ENCODE measurements at places on chromosomes 12 and 14.

DNA sequence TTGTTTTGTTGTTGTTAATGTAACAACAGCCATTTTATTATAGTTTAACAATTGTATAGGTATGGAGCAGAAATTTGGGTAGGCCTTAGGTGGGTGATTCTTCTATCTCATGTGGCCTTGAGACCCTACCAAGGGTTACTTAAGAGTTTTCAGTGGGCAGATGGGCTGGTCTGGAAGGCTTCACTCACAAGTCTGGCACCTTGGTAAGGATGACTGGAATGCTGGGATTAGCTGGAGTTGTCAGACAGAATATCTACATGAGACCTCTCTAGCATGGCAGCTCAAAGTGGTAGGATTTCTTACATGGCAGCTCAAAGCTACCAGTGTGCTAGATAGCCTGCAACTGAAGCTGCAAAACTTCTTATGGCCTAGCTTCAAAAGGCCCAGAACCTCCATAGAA, 2.2 kb upstream of the MARS1 start:
- no peak for DNase-seq

- no peak for DNase-seq
Observed at GRCh38 chr12:113049976-113050742, 6.4 kb upstream of the DTX1 start.

- no peak for DNase-seq
Observed at GRCh38 chr12:117658226-117658625, 296.8 kb upstream of the NOS1 start.

DNA sequence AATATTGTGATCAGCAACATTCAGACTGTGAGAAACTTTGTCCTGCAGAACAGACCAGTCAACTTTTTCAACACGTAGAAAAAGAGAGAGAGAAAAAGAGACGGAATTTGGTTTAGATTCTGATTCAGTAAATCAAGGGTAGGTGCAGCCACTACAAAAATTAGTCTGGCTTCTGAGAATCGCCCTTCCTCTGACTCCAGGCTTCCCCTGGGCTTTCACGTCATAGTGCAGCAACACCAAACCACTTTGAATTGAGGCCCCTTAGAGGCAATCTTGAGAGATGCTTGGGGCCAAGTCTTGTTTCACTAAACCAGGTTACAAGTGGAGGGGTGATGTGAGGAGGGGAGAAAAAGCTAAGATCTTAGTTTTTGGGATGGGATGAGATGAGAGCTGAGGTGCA, 37.5 kb upstream of the PTGR2 start:
- DNase-seq, result no peak

- DNase-seq, result no peak
Observed at GRCh38 chr12:118073768-118074167, 12.8 kb upstream of the WSB2 start.

DNA sequence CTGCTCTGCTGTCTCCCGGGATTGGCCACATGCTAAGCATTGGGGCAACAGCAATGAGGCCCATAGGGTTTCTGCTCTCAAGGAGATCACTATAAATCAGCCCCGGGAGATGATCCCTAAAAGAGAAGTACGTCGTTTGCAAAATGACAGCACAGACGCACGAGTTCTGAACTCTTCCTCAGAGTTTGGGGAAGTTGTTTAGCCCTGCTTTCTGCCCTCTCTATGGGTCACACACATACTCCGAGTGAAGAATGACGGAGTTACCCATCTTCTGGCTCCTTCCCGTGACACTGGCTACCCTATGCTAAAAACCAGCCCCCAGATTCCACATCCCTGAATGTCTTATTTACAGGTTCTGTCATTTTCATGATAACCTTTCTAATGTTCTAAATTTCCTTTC, 258.0 kb upstream of the PLEKHG7 start:
- DNase-seq, result no peak

DNA sequence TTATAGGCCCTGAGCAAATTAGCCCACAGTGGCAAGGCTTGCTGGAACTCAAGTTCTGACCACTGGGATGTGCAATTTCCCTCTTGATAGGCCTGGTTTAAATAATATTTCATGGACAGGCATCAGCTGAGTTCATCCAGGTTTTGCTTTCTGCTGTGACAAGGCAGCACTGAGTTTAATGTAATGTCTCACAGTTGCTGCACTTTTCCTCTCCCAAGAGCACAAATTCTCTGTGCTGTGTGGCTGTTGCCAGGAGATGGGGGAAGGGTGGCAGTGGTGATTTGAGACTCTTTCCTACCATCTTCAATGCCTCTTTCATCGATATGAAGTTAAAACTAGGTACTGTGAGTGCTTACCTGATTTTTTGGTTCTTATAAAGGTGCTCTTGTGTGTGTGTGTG, 272.8 kb upstream of the STXBP6 start:
- DNase-seq, result no peak

DNA sequence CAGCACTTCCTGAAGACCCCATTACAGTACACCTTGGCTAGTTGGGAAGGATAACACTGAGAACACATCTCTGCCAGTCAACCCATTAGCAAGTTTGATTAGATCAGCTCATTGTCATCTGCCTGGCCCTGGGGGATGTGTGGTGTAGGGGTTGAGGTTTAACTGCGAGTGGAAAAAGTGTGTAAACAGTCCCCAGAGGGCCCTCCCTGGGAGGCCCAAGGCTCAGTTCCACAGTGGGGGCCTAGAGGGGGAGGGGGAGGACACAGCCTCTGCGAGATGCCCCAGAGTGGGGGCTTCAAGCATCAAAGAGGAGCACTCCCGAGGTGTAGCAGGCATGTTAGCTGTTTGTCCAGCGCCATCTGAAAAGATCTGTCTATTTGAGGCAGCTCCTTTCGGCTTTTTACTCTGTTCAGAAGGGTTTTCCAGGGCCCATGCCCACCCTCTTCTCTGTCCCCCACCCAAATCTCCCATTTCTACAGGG, 344 bp downstream of the LPAR5 start:
- no peak for DNase-seq

DNA sequence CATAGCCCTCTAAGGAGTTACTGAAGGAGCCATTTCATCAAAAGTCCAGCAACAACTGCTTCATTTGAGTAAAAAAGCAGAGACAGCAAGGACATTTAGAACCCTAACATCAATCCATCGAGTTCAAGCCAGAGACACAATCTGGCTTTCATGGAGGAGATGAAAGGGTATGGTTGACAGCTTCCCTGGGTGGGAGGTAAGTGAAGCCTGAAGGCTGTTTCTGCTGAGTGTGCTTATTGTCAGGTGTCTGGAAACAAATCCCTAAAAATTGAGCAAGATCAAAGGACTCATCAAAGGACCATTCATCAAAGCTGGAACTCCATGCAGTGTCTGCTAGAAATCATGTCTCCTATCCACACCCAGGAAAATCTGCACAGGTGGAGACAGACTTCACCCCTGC, 104.4 kb upstream of the CCDC196 start:
- no peak for DNase-seq

DNA sequence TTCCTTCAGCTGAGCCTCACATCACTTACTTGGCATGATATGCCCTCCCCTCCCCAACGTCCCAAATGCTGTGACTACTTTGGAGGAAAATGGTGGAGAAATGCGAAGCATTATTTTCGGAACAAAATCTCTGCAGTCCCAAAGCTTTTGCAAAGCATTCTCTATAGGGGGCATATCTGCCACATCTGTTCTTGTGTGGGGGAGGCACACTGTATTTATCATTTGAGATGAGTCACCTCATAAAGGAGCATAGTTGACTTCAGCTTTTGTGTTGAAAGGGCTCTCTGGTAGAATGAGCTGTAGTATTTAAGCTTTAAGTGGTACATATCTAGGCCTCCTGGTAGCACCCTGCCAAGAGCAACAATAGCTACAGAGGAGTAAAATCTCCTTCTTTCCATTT, 447.5 kb downstream of the ADAMTS20 start:
- DNase-seq, result peak; percentile 35

DNA sequence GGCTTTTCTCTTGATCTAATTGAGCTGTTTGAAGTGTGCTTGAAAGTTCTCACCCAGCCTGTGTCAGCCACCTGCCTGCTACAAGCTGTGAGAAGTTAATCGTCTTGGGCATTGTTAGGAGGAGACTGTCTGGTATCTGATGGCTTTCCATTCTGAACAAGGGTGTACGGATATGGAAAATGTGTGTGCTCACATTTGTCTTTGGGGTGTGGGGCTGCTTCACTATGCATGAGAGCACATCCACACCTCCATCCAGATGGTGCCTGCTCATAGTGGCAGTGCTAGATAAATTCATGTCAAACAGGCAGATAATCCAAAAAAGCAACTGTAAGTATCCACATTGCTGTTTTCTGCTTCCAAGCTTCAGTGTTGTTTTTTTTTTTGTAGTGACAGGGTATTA, 462.2 kb downstream of the DIO2 start:
- no peak for DNase-seq

DNA sequence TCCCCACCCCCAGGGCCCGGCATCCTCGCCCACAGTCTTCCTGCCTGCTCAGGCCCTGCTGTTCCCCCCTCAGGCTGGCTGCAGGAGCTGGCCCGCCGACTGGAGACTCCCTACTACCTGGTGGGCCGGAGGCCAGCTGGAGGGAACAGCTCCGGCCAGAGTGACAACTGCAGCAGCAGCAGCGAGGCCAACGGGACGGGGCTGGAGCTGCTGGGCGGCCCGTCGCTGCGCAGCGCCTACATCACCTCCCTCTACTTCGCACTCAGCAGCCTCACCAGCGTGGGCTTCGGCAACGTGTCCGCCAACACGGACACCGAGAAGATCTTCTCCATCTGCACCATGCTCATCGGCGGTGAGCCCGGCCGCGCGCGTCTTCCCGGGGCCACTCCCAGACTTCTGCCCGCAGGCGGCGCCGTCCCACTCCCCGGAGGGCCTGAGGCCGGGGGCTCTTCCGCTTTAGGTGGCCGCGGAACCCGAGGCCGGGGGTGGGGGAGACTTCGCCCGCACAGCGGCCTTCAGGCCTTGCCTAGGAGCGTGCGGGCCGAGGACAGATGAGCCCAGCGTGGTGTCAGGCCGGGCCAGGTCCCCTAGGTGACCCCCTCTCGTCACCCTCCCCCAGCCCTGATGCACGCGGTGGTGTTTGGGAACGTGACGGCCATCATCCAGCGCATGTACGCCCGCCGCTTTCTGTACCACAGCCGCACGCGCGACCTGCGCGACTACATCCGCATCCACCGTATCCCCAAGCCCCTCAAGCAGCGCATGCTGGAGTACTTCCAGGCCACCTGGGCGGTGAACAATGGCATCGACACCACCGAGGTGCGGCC, 10.2 kb downstream of the KCNH3 start:
- no peak for DNase-seq

DNA sequence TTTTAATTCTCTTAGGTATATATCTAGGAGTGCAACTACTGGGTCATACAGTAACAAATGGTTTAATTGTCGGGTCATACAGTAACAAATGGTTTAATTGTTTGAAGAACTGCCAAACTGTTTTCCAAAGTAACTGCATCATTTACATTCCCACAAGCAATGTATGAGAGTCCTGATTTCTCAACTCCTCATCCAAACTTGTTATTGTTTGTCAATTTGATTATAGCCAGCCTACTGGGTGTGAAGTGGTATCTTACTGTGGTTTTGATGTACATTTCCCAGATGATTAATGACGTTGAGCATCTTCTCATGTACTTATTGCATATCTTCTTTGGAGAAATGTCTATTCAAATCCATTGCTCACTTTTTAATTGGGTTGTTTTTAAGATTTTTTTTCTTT, 67.6 kb upstream of the CFL2 start:
- no peak for DNase-seq

GRCh38 chr12:114163771-114164170, 197.6 kb upstream of the RBM19 start:
- peak; percentile 9 for DNase-seq

GRCh38 chr14:63891148-63891975, 38.6 kb downstream of the SYNE2 start:
- DNase-seq, result no peak

- DNase-seq, result no peak
Observed at GRCh38 chr14:74502236-74503019, 8.9 kb downstream of the ISCA2 start.

GRCh38 chr12:11901701-11902524, 168.8 kb upstream of the BCL2L14 start:
- DNase-seq, result no peak

DNA sequence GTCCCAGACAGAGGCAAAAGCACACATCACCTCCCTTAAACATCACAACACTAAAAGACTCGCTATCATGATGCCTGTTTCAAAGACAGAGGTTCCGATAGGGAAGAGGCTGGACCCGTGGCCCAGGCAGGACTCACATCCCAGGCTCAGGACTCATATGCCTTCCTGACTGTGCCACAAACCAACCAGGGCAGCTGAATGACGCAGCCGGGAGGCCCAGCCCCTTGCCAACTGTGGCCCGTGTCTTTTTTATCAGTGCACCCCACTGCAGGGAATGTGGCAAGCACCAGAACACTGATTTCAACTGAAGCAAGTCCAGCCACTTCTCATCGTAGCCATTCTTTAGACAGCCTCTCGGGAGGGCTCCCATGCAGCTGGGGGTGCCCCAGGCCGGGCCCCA, 132.3 kb downstream of the KSR2 start:
- no peak for DNase-seq

- DNase-seq, result no peak
Observed at GRCh38 chr14:90536092-90536491, 139.3 kb downstream of the CALM1 start.

DNA sequence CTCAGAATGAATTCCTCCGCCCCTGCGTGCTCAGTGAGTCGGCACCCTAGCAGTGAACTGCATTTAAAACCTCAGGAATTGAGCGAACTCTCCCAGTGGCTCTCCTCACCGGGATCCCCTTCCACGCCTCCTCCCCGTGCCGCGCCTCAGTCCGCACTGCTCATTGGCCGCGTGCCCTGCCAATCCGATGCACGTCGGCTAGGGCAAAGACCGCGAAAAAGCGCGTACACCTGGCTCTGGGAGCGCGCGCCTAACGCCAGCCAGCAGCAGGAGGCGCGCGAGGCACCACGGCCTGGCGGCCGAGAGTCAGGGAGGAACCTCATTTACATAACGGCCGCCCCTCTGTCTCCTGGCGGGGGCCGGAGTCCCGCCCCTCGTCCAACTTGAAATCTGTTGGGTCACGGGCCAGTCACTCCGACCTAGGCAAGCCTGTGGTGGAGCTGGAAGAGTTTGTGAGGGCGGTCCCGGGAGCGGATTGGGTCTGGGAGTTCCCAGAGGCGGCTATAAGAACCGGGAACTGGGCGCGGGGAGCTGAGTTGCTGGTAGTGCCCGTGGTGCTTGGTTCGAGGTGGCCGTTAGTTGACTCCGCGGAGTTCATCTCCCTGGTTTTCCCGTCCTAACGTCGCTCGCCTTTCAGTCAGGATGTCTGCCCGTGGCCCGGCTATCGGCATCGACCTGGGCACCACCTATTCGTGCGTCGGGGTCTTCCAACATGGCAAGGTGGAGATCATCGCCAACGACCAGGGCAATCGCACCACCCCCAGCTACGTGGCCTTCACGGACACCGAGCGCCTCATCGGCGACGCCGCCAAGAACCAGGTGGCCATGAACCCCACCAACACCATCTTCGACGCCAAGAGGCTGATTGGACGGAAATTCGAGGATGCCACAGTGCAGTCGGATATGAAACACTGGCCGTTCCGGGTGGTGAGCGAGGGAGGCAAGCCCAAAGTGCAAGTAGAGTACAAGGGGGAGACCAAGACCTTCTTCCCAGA, at the start of gene HSPA2:
Gene HSPA2 (plus strand): TSS at position 534 of the 995 bp plus-strand sequence. CDS start 109 bp downstream, at position 643.
- DNase-seq, result peak; percentile 99

- DNase-seq, result no peak
Observed at GRCh38 chr14:64387232-64387781, 846 bp upstream of the MTHFD1 start.

DNA sequence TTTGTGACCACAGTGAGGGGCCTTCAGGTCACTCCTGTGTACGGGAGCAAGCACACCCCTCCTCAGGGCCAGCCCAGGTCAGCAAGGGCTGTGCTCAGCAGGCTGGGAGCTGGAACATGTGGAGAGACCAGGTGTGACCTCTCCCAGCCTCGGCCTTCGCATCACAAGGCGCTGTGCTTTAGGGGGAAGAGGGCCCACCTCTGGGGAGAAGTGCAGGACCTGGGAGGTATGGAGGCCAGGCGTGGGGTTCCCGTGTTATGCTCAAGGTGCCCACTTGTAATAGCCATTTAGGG, 194.6 kb upstream of the PRMT8 start:
- DNase-seq, result no peak
